Neural crest cell (in vitro differentiated cells): ENCODE measurements at places on chromosomes 6 and 20.

- H3K36me3 ChIP-seq = no peaks in the 10 kb centered on the region
- H3K27ac ChIP-seq = no peak overlapping the region
- H3K4me3 ChIP-seq = no peak overlapping the region
Observed at GRCh38 chr6:32213649-32214048, 10.2 kb downstream of the NOTCH4 start.

DNA sequence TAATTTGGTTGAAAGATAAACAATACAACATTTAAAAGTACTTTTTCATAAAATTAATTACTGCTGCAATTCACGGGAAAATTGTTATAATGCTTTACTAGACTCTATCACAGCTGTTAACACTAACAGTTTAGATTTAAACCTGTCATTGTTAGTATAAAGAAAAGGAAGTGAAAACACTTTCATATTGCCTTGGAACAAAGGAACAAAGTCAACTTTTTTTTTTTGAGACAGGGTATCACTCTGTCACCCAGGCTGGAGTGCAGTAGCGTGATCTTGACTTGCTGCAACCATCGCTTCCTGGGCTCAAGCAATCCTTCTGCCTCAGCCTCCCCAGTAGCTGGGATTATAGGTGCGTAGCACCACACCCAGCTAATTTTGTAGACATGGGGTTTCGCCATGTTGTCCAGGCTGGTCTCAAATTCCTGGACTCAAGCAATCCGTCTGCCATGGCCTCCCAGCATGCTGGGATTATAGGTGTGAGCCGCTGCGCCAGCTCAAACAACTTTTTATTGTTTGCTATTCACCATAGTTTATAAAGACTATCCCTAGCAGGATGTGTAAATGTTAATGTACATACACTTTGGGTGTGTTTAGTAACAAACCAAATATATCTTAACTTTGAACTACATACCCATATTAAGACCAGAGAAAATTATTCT, 22.1 kb downstream of the SLC35A1 start:
- no peaks in the 10 kb centered on the region for H3K4me1 ChIP-seq
- no peak overlapping the region for H3K4me3 ChIP-seq
- DNase-seq = no peak

- no peak overlapping the region for H3K27ac ChIP-seq
- no peak for DNase-seq
- H3K4me3 ChIP-seq = no peak overlapping the region
- peaks cover 15% of the 10 kb centered on the region for H3K4me1 ChIP-seq
- H3K27me3 ChIP-seq = no peaks in the 10 kb centered on the region
- H3K36me3 ChIP-seq = no peaks in the 10 kb centered on the region
Observed at GRCh38 chr6:31055441-31055840, 45.2 kb downstream of the MUC22 start.

DNA sequence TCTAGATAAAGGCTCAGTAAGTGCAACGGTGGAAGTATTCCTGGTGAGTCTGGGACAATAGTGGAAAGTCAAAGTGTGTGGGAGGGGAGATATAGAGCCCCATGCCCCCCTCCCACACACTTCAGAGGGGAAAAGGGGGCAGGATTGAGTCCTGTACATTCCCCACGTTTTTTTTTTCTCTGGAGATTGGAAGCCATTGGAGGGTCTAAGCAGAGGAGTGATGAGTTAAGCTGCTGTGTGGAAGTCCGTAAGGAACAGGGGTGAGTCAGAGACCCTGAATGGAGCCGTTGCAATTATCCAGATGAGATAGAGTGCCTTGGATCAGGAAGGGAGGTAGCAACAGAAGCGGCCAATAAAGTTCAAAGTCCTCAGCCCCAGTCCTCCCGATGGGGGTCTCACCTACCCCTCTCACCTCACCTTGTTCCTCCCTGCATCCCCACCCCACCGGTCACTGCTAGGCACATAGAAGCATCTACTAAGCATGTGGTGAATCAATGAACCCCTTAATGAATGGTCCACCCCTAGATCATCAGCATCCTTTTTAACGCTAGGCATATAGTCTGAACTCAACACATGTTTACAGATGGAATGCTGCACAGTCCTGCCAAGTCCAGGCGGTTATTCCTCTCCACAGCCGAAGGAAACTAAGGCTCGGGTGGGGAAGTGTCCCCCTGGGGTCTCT, 662 bp upstream of the SLC9A8 start:
- H3K36me3 ChIP-seq = peaks cover 2% of the 10 kb centered on the region
- peak overlapping the region; percentile 95 for H3K27ac ChIP-seq
- H3K27me3 ChIP-seq = no peaks in the 10 kb centered on the region
- DNase-seq = no peak
- peaks cover 30% of the 10 kb centered on the region for H3K4me1 ChIP-seq
- H3K4me3 ChIP-seq = peak overlapping the region; percentile 91

DNA sequence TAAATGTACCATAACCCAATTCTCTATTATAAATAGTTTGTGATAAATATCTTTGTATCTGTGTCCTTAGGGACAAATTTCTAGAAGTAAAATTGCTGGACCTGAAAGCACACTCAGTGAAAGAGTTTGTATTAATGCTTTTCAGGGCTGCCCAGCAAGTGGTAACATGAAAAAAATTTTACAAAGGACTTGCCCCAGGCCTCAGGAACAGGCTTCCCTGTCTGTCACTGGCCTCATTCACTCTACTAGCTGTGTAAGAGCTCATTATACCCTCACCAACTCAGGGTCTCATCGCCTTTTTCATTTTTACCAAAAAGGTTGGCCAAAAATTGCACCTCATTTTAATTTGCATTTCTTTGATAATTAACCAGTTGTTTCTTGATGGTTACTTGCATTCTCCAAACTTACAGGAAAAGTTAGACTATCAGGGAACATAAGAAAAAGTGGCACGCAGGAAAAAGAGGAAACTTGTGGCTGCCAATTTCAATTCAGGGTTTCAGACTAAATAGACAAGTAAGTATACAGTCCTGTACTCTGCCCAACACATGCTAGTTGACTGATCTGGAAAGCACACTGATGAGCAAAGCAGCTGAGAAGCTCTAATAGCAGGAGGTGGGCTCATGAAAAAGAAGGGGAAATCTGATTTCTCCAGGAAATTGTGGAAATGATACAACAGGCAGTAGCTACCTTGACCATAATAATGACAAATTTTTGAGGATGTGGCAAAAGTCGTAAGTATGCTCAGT, 161.5 kb downstream of the KIF6 start:
- H3K4me1 ChIP-seq = peaks cover 10% of the 10 kb centered on the region
- peak overlapping the region; percentile 67 for H3K27ac ChIP-seq
- H3K27me3 ChIP-seq = no peaks in the 10 kb centered on the region
- no peak for DNase-seq
- no peaks in the 10 kb centered on the region for H3K36me3 ChIP-seq
- H3K4me3 ChIP-seq = no peak overlapping the region
